Occipital lobe (tissue), 3 donors: ENCODE measurements at places on chromosomes 5 and 9.
A peak's percentile ranks its signal among the peaks of the same experiment; 100 is the strongest.

DNA sequence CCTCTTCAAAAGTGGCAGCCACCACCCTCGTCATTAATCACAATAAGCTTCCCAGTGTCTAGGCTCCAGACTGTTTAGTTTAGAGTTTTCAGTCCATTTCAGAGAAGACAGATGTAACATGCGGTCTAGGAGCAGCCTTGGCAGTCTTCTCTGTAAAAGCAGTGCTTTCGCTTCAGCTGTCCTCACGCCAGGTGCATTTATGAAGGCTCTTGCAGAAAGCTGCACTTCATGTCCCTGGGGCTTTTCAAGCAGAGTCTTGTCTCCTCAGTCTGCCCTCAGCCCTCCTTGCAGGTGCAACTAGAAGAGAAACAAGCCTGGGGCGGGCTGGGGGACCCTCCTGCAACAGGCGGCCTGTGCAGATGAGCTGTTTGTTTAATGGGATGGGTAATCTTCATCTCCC is 281.9 kb downstream of the DRD1 start:
- DNase-seq, result no peak

- DNase-seq, result no peak
Measured at GRCh38 chr5:1779782-1780613, 19.6 kb downstream of the MRPL36 start.

- DNase-seq, result no peak
Measured at GRCh38 chr9:130332384-130332926, 66.9 kb downstream of the HMCN2 start.

- DNase-seq, result no peak
Measured at GRCh38 chr5:158917731-158918130, 182.0 kb downstream of the EBF1 start.

- no peak for DNase-seq
Measured at GRCh38 chr5:19902316-19902934, 85.6 kb downstream of the CDH18 start.

DNA sequence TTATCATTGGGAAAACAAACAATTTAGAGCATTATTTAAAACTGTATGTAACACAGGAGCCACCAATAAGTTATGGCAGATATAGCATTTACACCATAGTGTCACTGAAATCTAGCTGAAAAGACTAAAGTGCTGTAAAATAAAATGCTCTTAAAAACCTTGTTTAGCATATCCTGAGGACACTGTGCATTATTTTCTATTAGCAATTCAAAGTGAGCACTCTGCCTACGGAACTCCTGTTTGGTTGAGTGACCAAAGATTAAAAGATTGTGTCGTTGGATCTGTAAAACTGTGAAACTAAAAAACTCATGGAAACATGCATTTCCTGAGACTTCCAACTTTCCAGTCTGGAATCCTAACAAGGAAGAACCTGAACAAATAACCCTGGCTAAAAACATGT is 95.9 kb upstream of the C6 start:
- DNase-seq, result no peak

GRCh38 chr9:130302785-130303612 is 37.4 kb downstream of the HMCN2 start:
- DNase-seq, result no peak

DNA sequence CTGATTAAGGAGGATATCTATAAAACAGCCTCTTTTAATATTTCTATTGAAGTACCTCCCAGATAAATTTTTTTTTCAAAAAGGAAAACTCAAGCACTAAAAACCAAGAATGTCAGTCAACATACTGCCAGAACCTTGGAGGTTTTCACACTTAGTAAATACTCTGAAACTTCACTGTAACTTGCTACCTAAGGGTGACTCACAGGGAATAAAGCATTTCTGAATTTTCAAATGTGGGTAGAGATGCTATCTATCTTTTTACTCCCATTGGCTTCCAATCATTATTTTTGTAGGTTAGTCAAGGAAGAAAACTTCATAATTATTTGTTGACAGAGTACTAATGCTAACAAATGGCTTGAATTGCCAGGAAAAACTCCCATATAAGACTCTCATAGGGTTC is 46.1 kb downstream of the SLC25A46 start:
- DNase-seq, result no peak

- DNase-seq, result no peak
Measured at GRCh38 chr9:68751556-68751955, 46.5 kb downstream of the PIP5K1B start.

GRCh38 chr5:102596951-102597350 is 98.2 kb upstream of the SLCO6A1 start:
- no peak for DNase-seq

DNA sequence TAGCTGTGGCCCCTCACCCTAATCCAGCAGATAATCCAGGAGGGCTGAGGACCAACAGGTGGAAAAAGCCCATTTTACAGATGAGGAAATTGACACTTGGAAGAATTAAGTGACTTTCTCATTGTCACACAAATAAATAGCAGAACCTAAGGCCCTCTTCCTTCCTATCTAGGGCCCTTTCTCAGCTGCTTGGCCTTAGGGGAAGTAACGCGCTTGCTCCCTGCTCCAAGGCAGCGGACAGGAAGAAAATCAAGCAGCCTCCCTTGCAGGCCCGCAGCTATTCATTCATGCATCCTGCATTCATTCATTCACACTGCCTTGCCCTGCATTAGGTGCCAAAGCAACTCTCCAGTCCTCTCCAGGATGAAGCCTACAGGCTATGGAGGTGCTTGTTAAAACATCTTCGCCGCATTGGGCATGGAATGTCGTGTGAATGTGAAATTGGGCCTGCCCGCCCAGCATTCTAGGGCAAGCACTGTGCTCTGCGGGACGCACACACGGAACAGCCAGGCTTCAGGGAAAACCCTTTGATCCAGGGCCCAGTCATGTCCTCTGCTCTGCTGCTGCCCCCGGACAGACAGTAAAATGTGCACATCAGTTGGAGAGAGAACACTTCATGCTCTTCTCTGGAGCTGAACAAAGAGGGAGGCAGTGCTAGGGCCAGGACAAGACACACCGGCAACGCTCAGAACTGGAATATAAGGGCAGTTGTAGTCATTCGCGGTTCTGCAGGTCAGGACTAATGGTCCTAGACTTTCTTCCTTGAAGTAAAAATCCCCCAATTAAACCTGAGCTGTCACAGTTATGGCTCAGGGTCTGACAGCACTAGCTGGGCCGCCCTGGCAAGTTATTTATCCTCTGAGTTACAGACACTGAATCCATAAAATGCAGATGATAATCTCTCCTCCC is 166.0 kb downstream of the COL23A1 start:
- DNase-seq, result no peak

GRCh38 chr9:137798901-137799629 is 78.5 kb upstream of the CACNA1B start:
- DNase-seq, result no peak

- DNase-seq, result peak; percentile 18
Measured at GRCh38 chr9:35114840-35115628, 628 bp downstream of the ATOSB start.

DNA sequence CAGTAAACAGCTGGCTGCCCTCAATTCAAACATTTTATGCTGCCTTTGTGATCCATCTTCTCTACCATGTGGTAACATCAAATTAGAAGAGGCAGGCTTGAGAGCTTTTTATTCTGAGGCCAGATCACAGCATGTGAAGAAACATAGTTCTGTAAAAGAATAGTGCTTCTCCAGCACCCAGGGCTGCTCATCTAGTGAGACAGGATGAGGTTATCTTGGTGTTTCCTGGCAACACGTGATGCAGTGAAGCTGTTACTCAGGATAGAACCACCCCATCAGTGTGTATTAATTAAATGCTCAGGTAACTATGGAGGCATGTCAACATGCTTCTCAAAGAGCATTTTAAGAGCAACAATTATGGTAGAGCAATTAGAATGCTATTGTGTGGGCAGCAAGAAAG is 400.5 kb upstream of the ACO1 start:
- DNase-seq, result no peak

- DNase-seq, result no peak
Measured at GRCh38 chr9:91144769-91145168, 216.9 kb downstream of the AUH start.

DNA sequence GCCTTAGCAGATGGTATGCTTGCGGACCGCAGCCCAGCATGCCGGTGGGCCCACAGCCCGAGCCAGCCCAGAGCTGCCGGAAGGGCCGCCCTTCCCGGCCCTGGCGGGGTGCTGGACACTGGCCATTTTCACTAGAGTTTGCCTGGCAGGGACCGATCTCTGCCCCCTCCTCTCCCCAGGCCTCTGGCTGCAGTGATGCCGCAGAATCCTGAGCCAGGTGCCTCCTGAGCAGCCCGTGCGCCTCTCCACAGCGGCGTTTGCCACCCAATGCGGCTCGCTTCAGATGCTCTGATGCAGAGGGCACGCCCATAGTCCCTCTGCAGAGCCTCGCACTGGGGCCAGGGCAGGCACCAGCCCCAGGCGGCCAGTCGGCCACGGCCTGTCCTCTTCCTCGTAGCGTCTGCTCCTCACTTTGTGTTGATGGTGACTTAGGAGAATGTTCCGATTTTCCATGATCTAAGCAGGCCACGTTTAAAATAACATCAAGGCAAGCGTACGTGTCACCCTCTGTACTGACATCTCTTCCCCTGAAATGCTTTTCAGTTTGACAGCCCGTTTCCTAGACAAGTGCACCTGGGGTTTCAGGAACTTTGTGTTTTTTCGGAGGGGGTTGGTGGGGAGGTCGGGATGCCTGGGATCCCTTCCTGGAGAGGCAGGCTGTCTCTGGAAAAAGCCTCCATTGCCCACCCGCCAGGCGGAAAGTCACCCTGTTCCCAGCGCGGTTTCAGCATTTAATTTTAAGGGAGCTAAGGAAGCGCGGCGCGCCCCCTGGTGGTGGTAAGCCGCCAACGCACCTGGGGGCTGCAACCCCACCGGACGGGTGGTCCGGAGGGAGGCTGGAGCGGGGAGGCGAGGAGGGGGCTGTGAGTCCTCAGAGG is 29.8 kb upstream of the HMCN2 start:
- DNase-seq, result peak; percentile 55

GRCh38 chr9:69466151-69466550 is 141.1 kb downstream of the ENTREP1 start:
- no peak for DNase-seq

GRCh38 chr9:91782708-91783214 is 167.3 kb downstream of the ROR2 start:
- no peak for DNase-seq

- DNase-seq, result no peak
Measured at GRCh38 chr9:129402371-129402739, 218.5 kb downstream of the C9orf50 start.

DNA sequence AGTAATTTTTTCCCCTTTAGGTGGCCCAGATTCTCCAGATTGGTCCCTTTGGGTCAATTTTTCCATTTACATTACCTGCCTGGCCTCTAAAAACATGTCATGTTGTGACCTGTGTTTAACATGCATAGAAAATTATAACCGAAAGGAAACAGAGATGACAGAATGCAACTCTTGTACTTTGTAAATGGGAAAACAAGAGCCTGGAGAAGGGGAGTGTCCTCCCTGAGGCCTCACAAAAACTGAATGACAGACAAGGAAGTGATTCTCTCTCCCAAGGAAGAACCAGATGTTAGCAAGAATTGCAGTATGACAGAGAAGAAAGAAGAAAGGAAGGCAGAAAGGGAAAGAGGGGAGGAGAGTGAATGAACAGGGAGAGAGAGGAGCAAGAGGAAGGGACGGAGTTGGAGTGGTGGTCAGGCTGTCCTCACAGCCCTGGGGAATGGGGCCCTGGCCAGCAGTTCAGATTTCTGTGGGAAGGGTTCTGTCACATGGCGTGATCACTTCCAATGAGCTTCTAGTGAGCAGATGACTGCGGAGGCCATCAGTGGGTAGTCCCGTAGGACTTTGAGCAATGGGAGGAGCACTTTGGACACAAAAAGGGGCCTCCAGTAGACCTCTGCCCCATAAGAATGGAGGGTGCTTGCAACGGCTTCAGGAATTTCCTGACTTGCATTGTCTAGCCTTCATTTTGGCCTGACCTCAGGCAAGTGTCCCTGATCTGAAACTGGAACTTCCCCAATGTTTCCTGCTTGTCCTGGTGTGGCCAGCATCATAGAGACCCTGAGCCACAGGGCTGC is 31.6 kb downstream of the ABLIM3 start:
- DNase-seq, result no peak

DNA sequence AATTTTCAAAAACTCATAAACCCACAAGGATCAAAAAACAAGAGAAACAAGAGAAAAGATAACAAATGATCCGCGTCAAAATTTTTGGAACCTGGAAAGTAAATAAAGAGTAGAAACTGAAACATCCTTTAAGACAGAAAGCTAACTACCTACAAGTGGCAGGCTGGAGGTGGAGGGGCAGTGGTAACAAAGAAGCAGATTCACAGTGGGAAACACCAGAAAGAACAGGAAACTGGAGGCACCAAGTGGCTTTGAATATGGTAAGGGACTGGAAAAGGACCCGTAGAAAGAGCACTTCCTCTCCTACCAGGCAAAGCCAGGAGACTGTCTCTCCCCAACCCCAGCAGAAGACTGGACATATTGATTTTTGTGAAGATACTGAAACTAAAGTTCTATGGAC is 100.6 kb upstream of the TARS1 start:
- no peak for DNase-seq

DNA sequence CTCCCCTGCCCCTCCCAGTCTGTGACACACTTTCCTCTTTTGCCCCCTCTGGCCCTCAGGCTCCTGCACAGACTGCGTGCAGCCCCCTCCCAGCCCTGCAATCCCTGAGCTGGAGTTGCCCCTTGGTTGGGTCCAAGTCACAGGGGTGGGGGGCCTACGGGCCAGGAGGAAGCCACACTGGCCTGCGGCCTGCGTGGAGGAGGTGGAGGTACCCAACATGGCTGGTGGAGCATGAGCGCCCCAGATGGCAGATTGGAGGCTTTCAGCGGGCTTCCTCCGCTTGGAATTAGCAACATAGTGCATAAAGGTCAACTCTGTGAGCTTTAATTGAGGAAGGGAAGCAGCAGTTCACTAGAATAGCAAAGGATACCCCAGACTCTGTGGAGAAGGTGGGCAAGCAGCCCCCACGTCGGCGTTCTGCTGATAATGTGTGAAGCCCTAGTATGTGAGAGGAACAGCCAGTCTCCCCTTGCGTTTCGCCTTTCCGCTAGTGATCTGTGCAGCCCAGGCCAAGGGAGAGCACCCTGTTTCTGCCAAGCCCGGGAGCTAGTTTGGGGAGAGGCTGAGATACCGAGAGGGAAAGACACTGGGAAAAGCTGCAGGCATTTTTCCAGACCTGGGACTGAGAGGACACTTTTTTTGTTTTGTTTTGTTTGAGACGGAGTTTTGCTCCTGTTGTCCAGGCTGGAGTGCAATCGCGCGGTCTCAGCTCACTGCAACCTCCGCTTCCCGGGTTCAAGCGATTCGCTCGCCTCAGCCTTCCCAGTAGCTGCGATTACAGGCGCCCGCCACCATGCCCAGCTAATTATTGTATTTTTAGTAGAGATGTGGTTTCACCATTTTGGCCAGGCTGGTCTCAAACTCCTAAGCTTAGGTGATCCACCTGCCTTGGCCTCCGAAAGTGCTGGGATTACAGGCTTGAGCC is 35.3 kb upstream of the MACIR start:
- DNase-seq, result no peak
